Myocyte (in vitro differentiated cells): ENCODE measurements at places on chromosomes 7 and 10.

DNA sequence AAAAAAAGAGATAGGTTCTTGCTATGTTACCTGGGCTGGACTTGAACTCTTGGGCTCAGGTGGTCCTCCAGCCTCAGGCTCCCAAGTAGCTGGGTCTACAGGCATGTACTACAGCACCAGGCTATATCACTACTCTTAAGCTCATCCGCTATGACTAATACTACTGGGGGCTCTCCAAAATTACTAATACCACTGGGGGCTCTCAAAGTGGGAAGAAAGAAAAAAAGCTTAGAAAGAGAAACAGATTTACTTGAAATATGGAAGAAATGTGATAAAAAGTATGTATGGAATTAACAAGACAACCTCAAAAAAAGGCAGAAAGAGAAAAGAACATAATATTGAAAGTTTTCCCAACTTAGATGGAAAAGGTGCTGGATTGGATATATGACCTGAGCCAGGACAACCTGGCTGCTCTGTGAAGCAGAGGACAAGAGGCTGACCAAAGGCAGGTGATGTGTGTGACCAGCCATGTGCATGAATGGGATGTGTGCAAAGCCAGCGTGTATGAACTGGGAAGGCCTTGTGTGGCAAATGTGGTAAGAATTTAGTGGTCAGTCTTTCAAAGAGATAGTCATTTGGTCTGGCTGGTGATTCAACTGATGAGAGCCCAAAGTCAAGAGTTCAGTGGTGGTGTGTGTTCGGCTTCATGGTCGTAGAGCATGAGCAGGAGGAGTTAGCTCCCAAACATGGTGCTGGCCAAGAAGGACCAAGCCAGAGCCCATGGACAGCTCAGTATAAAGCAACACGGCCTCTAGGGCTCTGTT, 232.4 kb upstream of the KLF14 start:
- peak; percentile 86 for DNase-seq

GRCh38 chr10:100999742-101000126, at the start of gene LZTS2:
Gene LZTS2, plus strand, starts transcription at chr10:100999808. Its CDS starts 2,731 bp downstream, at chr10:101002539.
- DNase-seq, result no peak

DNA sequence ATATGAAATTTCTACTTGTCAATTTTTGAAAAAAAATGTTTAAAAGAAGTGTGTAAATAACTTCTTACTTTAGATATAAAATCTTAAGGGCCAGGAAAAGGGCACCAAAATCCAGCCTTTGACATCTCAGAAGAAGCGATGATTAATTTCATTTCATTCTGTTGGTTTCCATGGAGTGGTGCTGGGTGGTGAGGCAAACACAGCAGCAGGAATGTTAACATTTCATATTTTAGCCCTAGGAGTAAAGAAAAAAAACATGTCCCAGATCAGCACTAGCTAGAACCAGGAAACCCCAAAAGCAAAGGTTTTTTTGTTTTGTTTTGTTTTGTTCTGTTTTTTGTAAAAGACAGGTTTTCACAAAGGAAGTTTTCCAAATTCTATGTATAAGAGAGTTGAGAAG, 298.8 kb upstream of the C7orf33 start:
- DNase-seq, result no peak

GRCh38 chr7:88331322-88331721, 24.6 kb upstream of the STEAP4 start:
- DNase-seq, result peak; percentile 25

DNA sequence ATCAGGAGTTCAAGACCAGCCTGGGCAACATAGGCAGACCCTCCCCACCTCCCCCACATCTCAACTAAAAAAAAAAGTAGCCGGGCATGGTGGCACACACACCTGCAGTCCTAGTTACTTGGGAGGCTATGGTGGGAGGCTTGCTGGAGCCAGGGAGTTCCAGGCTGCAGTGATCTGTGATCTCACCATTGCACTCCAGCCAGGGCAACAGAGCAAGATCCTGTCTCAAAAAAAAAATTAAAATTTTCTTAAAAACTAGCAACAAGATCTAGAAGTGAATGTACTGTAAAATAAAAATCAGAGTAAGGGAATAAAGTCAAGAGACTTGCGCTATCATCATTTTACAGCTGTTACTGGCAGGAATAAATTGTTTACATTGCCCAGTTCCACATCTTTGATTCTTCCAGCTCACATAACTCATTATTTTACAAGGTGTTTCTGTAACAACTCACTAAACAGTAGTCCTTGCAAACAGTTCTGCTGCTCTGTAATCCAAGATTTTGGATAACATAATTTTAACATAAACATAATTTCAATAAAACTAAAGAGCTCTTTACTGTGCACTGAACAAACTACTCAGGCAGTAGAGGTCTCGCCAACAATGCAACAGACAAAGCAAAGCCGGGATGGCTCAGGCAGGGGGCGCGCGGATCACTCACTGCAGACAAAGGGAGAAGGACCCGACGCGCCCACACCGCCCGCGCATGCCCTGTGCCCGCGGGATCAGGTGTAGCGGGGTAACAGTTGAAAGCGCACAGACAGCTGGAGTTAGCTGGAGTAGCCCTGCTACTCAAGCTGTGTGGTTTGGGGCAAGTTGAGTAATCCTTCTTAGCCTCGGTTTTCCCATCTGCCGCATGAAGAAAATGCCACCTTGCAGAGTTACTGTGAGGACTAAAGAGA, 73.3 kb upstream of the NFE2L3 start:
- DNase-seq, result peak; percentile 64

- no peak for DNase-seq
These were observed 388.3 kb downstream of the KIF20B start for GRCh38 chr10:90089719-90090118.

- DNase-seq, result no peak
These were observed 11.7 kb upstream of the RAMP3 start for GRCh38 chr7:45145881-45146280.

GRCh38 chr10:71218046-71218650, 5.8 kb downstream of the UNC5B start:
- DNase-seq, result no peak

DNA sequence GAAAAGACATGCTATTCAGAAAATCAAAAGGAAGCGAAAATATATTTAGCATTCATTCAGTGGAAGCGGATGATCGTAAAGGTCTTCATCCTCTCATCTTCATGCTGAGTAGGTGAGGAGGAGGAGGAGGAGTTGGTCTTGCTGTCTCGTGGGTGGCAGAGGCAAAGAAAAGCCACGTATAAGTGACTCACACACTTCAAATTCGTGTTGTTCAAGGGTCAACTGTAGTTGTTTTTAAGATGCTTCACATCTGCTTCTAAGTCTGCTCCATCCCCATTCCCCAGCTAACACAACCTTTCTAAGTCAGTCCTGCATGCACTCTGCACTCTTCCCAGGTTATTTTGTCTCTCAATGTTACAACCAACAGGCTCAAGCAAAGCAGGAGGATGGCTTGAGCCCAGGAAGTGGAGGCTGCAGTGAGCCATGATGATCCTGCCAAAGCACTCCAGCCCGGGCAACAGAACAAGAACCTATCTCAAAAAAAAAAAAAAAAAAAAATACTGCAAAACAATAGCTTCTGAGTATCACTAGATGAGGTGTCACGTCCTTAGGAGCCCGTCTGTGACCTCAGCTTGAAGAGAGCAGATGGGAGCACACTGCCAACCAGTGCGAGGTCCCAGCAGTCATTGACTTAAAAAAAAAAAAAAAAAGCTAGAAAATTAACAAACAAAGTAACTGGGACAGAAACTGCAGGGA, 70.5 kb downstream of the SFMBT2 start:
- DNase-seq, result no peak

- DNase-seq, result no peak
These were observed 49.3 kb downstream of the COL28A1 start for GRCh38 chr7:7486362-7486761.

GRCh38 chr10:80633383-80633860, 95.7 kb downstream of the SH2D4B start:
- no peak for DNase-seq

GRCh38 chr10:132608511-132609195, 71.1 kb downstream of the INPP5A start:
- DNase-seq, result no peak

- DNase-seq, result no peak
These were observed 9.0 kb downstream of the PRKAG2 start for GRCh38 chr7:151867912-151868311.
